BJ (cell line): ENCODE measurements at places on chromosomes 7 and 10.

- no peak for DNase-seq
Observed at GRCh38 chr10:22617516-22617915, 96.9 kb downstream of the PIP4K2A start.

GRCh38 chr10:103416436-103417147 is 20.2 kb downstream of the PDCD11 start:
- peak; percentile 14 for DNase-seq

- DNase-seq = no peak
Observed at GRCh38 chr10:89785095-89785494, 83.7 kb downstream of the KIF20B start.

GRCh38 chr10:67802767-67803538 is 35.0 kb downstream of the DNAJC12 start:
- DNase-seq = no peak

GRCh38 chr10:12655940-12656339 is 306.6 kb downstream of the CAMK1D start:
- no peak for DNase-seq

DNA sequence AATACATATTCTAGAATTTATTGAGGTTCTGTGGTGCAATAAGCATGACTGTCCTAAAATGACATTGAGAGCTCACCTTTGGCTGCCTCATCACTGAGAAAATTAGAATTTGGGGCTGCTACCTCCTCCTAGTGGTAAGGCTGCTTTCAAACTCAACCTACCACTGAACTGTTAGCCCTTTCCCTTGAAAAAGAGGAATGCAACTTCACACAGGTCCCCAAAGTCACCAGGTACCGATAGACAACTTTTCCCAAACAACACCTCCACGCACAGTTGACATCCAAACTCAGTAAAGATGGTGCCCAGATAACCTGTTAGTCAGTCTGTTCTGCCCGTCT is 75.9 kb upstream of the SCIN start:
- no peak for DNase-seq

DNA sequence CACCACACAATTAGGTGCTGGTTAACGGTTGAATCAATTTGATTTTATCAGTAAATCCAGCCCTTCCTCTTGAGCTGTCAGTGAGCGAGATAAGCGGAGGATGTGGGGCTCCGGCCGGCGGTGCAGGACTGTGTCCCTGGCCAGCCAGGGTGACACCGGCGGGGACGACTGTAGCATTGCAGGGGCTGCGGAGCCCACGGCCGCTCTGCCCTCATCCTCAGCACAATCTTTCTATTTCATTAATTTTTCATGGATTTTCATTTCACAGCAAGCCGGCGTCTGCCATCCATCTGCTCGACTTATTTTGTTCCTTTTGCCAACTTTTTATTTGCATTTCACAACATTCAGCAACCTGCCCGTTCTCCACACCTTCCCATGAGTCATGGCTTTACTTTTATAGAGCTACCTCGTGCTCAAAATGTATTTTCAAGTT is 4.7 kb downstream of the ADARB2 start:
- no peak for DNase-seq

DNA sequence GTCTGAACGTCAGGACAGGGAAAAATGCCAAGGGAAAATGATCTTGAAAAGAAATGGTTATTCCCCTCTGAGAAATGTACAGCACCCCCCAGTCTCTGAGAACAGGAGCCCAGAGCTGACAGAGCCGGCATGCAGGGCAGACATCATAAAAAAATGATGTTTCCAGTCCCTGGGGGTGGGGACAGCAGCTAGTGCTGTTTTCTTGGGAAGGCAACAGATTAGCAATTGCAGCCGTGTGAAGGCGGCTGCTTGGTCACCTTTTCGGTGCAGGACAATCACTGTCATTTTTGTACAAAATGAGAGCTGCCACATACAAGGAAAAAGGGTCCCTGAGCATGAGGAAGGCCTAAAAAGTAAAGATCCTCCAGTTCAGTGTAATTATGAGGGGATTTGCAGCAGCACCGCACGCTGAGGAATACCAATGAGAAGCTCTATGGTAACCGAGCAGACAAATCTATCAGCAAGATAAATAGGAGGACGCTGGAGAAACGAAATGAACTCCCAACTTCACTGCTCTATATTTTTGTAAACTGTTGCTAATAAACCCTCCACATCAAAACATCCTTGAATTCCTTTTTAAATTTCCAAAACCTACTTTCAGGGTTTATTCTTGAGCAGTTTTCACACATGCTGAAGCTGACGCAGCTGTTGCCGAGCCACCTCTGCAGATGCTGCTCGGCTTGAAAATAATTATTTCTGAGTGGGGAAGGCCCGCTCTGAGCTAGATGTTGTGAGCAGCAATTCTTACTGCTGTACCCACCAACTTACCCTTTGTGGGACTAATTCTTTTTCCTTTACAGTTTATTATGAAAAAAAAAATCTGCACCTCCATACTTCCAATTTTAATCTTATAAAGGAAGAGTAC is 98.2 kb upstream of the NEBL start:
- no peak for DNase-seq

GRCh38 chr7:28293527-28293835 is 112.9 kb upstream of the JAZF1 start:
- DNase-seq = no peak

- no peak for DNase-seq
Observed at GRCh38 chr10:128744092-128744491, 617.9 kb upstream of the MKI67 start.

DNA sequence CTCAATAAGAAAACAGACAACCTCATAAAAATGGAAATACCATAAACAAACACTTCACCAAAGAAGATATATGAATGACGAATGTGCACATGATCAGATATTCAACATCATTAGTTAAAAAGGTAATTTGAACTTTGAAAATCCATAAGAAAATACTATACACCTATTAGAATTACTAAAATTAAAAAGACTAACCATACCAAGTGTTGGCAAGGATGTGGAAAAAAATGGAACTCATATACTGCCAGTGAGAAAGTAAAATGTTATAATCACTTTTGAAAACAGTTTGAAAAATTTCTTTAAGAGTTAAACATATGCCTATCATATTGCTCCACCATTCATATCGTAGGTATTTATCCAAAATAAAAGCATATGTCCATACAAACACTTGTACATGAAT is 37.1 kb downstream of the EBLN1 start:
- no peak for DNase-seq

DNA sequence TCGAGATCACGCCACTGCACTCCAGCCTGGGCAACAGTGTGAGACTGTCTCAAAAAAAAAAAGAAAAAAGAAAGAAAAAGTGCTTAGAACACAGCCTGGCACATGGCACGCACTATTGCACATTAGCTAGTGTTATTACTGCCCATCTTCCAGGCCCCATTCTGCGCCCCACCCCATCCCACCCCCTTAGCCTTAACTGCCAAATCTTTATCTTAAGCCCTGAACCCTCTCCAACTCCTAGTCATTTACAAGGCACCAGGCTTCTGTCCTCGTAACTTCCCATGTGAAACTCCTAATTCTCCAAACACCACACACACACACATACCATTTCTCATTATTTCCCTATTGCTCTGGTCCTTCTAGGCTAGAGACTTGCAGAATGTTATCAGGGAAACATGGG is 4.8 kb downstream of the FRAT2 start:
- no peak for DNase-seq

- DNase-seq = no peak
Observed at GRCh38 chr10:29256586-29256985, 32.3 kb upstream of the LYZL1 start.

- no peak for DNase-seq
Observed at GRCh38 chr7:70674571-70675010, 457.4 kb upstream of the GALNT17 start.

DNA sequence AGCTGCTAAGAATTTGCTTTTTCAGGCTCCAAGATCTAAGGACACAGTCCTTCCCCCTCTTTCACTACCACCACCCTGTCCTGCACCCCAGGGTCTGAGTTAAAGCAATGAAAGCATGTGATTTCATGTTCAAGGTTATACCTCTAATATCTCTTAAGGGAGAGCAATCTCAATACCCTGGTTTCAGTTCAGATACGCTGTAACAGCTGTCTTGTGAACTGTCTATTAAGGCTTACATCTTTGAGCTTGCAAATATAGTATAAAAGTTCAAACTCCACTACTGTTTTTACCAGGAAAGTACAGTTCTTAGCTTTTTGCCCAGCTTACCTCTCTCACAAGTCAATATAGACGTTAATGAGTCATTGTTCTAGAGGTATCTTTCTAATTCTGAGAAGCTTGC is 2.6 kb downstream of the CPVL start:
- no peak for DNase-seq

- no peak for DNase-seq
Observed at GRCh38 chr7:24657980-24658379, 84.7 kb downstream of the PALS2 start.
